Activated T-cell treated with anti-CD3 and anti-CD28 coated beads, Interleukin-2, amount 50 U/mL, for 72 hours (primary cell): ENCODE measurements at places on chromosomes 7 and 10. TPM values are rescaled to one million over a fixed set of nuclear protein-coding genes. Genes with fewer than 3 reads are reported as not detected.

MRLN gene
- not detected for total RNA-seq

ASB10 gene
- not detected for total RNA-seq

ANKRD30A gene
- not detected for total RNA-seq

UTF1 gene
- not detected for total RNA-seq

TMEM273 gene
- total RNA-seq: 88.0 TPM
